ENCODE measurements at places on chromosomes 11 and 22.

GRCh38 chr22:22789233-22789921, 98.2 kb upstream of the IGLL5 start:
- no peak for DNase-seq

DNA sequence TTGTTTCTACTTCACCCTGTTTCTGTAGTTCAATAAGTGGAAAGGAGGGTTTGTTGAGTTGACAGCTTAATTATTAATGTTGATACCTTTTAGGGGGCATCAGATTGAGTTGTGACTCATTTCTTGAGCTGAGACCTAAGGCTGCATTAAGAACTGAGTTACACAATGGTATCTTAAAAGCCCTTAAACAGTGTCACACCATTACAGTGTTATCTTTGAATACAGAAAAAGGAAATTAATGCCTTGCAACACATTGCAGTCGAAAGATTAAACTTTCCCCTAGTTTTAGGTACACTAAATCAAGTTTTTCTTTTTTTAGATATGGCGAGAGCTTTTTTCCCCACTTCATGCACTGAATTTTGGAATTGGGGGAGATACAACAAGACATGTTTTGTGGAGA, 16.7 kb downstream of the PAFAH1B2 start:
- no peak for DNase-seq

DNA sequence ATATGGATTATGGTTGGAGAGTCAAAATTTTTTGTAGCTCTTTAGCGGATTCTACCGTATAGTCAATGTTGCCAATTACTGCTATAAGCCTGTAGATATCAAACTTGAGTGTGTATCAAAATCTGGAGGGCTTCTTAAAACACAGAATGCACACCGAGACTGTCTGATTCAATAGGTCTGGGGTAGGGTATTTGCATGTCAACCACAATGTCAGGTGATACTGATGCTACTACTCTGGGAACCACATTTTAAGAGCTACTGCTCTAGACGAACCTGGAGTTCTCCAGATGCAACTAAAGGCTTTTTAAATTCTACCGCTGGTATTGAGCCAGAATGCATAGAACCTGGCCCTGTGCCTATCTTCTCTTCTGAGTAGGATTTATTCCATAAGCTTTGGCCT, 15.8 kb upstream of the MS4A4A start:
- no peak for DNase-seq

- no peak for DNase-seq
Measured at GRCh38 chr11:106063009-106063408, 14.1 kb downstream of the KBTBD3 start.

DNA sequence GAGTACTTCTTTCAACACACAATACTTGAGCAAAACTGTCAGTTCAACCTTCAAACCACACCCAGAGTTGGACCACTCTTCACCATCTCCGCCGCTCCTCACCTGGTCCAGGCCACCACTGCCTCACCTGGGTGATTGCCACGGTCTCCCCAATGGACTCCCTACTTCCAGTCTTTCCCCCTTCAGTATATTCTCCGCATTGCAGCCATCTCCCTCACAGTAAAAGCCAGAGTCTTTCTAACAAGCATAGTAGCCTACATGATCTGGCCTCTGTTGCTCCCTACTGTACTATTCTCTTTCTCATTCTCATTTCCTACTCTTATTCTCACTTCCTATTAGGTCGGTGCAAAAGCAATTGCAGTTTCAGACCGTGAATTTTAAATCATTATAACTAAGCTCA, 28.5 kb downstream of the AASDHPPT start:
- no peak for DNase-seq
